ENCODE measurements at places on chromosomes 7 and 10.

- DNase-seq: no peak
Measured at GRCh38 chr7:46058086-46058823, 137.2 kb upstream of the IGFBP3 start.

DNA sequence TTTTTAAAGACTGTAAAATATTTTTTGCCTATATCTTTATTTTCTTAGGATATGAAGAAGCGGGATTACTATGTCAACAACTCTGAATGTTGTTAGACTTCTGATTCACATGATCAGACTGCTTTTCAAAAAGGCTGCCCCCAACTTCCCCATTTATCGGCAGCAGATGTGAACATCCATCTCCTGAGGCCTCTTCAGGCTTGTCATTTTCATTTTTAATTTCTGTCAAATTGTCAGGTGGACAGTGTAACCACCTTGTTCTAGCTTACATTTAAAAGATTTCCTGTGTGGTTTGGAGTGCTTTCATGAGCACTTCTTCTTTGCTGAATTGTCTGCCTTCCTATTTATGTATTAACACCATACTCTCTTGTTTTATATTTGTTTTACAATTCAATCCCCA is 78.8 kb upstream of the GSDME start:
- DNase-seq: no peak

DNA sequence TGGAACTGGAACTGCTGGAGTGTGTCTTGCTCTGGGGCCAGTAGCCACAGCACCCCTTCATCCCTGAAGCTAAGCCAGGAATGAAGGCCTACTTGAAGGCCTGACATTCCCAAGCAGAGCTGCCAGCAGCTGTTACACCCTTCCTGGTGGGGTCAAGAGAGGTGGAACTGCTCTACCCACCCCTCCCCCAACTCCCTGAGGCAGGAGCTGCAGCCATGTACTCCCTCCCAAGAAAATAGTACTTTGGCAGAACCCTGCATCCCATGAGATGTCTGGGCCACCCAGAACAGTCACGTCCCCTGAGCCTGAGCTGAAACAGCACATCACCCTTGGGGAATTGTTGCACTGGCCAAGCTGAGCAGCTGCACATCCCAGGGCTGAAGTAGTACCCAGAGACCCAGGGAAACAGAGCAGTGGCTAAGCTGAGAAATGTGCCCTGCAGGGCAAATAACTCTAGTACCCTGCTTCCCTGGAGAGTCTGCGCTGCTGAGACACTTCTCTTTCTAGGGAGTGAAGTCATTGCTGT is 63.4 kb upstream of the PLA2G12B start:
- no peak for DNase-seq

DNA sequence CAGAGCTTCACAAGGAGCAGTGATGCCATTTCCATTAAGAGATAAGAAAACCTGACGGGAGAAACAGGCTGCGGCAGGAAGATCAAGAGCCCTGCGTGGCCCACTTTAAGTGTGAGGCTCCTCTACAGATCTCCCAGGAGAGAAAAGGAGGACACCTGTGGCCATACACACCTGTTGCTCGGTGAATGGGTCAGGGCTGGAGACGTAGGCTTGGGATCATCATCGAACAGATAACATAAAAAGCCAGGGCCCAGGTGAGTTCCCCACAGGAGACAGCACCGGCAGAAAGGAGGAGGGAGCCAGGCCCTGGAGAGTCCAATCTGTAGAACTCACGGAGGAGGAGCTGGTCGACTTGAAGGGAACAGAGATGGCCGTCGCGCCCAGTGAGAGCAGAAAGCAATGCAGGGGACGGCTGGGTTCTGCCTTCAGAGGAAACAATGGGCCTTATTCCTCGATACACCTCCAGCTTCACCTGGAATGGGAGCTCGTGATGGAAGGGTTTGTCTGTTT is 556.8 kb downstream of the DNAJB6 start:
- no peak for DNase-seq

DNA sequence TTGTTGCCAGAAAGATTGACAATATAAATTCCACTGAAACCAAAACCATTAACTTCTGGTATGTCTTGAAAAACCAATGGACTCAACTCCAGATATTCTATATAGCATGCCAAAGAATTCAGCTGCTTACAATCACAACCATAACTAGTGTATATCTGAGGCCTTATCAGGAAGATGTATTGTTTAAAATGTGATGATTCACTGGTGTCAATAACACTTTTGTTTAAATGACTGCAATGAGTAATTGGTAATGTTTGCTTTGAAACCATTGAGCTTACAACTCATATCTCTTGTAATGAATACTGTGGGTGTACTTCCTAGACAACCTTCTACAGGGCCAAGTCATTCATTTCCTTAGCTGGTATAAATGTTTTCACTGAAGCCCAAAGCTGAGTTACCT is 727.9 kb upstream of the KCND2 start:
- DNase-seq: no peak

All from stimulated activated CD4-positive, alpha-beta T cell treated with anti-CD3 and anti-CD28 coated beads, TNF-alpha, amount 100 ng/mL, for 1 hour (primary cell).